ENCODE measurements at places on chromosomes 6 and 20. TPM values are rescaled to one million over a fixed set of nuclear protein-coding genes. Genes with fewer than 3 reads are reported as not detected.

The OLIG3 gene
- not detected for total RNA-seq

The KHDC1L gene
- total RNA-seq = not detected

The C2 gene
- 0.78 TPM for total RNA-seq

The SUMO4 gene
- 7.9 TPM for total RNA-seq

The SLC22A23 gene
- 0.24 TPM for total RNA-seq

The ADGB gene
- total RNA-seq = not detected

The PRDM13 gene
- total RNA-seq = 0.07 TPM

The TOX2 gene
- total RNA-seq = 4.8 TPM

The NHSL1 gene
- 1.4 TPM for total RNA-seq

The CLPSL1 gene
- not detected for total RNA-seq

The TRIM10 gene
- not detected for total RNA-seq
